ENCODE measurements at places on chromosomes 12 and 14.

DNA sequence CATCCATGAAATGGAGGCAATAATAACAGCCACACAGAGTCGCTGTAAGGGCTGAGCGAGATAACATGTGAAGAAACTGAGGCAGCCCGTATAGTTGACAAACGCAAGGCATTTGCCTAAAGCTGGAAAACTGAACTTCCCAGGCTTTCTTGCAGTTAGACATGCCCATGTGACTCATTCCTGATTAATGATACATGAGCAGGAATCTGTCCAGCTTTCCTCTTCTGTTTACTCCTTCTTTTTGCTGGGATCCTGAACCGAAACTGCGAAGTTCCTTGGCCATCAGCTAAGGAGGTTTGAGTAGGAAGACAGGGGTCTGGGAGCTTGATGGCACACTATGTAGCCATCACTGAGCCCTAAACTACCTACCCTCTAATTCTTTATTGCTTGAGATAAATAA lies 52.2 kb downstream of the ST8SIA1 start:
- DNase-seq: no peak

GRCh38 chr14:91415794-91416743 lies 1.6 kb downstream of the CCDC88C start:
- DNase-seq: peak; percentile 77

DNA sequence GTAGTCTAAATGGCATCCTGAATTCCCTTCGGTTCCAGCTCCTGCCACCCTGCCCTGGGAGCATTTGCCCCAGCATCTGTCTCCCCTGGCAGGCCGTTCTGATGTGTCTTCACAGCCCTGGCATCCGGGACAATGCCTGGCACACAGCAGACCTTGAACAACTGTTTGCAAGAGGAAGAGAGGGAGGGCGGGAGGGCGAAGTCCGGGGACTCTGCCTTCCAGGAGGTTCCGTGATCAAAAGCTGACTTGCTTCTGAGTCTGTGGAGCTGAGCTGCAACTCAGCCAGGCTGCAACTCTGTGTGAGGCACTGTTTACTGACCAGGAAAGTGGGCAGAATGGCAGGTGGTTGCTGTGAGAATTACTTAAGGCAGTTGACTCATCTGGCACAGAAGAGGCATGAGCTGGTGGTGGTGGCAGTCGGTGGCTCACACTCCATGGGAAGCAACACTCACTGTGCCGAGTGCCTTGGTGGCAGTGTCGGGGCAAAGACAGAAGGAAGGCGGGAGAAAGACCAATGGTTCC lies 61.1 kb upstream of the DLK1 start:
- DNase-seq: no peak

DNA sequence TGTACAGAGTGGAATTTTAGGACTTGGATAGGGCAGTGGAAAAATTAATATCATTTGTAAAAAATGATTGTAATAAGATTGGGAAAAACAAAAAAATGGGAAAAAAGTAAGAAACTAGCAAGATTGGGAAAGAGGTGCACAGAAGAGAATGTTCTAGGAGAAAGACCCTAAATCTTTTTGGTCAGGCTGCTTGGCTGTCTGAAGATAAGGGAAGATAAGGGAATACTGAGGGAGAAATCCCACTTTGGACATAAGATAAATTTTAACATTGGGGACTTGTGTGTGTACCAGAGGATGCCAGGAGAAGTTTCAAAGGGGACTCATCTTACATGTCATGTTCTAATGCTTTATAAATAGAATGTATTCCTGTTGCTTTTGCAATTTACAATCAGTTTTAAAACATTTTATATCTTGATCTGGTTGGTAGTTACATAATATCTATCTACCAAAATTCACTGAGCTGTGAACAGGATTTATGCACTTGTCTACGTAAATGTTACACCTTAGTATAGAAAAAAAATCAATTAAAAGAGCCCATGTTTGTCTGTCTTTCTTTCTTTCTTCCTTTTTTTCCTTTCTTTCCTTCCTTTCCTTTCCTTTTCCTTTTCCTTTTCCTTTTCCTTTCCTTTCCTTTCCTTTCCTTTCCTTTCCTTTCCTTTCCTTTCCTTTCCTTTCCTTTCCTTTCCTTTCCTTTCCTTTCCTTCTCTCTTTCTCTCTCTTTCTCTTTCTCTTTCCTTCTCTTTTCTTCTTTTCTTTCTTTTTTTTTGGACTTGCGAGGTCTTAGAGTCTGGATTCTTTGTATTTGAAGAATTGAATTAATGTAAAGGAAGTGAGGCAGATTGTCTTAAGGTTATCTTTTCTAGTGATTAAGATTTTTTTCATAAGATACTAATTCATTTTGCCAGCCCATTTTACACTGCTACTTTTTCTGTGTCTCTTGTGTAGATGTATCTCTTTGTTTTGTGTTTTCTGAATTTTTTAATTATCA lies 66.1 kb downstream of the KTN1 start:
- no peak for DNase-seq

GRCh38 chr12:99383258-99383657 lies 264.3 kb upstream of the GARIN6 start:
- DNase-seq: no peak

- DNase-seq: no peak
Measured at GRCh38 chr12:3332188-3332587, 158.8 kb upstream of the PRMT8 start.

GRCh38 chr12:127590868-127591267 lies 676.1 kb upstream of the TMEM132C start:
- no peak for DNase-seq

GRCh38 chr12:62689042-62689839 lies 222.6 kb downstream of the MON2 start:
- no peak for DNase-seq

All from naive thymus-derived CD8-positive, alpha-beta T cell (primary cell).